Activated CD4-positive, alpha-beta T cell treated with anti-CD3 and anti-CD28 coated beads, Interleukin-2, amount 10 ng/mL, durations not matched to agents 24 days and 14 days (primary cell): ENCODE measurements at places on chromosomes 16 and 17.
A peak's percentile ranks its signal among the peaks of the same experiment; 100 is the strongest.

DNA sequence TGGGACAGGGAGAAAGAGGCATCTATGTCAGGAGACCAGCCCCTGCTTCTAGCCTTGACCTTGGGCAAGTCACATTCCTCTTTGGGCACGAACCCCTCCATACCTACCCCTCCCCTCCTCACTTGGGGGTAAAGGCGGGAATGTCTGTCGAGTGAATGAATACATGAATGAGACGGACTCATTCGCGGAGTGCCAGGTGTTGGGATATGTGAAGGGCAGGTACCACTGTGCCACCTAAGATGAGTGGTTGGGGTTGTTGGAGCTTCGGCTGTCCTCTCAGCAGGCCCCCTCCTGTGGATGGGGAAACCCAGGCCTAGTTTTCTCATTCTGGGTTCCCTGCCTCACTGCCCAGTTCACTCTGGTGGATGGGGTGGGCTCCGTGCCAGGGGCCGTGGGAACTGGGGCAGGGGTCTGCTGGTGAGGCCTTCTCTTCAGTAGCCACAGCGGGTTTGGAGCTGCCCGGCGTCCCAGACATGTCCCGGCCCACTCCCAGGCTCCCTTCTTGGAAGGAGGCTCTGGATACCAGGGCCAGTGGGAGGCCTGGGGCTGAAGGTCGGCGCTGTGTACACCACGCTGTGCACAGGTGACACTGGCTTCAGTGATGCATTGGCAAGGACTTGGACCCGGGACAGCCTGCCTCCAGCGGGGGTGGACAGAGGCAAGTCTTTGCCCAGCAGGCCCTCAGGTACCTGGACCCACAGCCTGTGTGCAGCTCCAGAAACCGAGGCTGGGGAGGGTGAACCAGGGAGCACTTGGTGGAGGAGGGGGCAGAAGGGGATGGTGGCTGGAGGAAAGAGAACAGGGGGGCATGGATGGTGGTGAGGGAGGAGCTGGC lies 5.6 kb downstream of the GLIS2 start:
- peak; percentile 55 for DNase-seq

- DNase-seq = no peak
Observed at GRCh38 chr16:53090286-53090590, 35.4 kb downstream of the CHD9 start.

- peak; percentile 90 for DNase-seq
Observed at GRCh38 chr16:50671644-50672260, 9.4 kb downstream of the SNX20 start.

DNA sequence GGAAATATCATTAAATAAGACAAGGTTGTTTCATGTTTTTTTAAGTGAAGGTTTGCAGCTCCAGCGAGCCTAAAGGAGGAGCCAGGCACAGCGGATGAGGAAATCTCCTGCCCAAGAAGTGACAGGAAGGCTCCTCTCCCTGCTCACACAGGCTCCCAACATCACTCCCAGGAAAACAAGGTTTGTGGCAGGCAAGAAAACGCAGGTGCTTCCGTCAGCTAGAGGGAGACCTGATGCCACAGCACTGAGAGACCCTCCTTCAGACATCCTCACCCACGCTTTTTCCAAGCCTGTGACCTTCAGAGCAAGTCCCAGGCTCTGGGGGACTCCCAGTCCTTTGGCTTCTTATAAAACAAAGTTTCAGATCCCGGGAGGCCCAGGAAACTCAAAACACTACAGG lies 89.7 kb downstream of the ZNF423 start:
- DNase-seq = no peak

- DNase-seq = no peak
Observed at GRCh38 chr17:64739316-64740058, 77.4 kb upstream of the SMURF2 start.

GRCh38 chr17:75574404-75575036 lies 13.1 kb upstream of the MYO15B start:
- DNase-seq = no peak

GRCh38 chr17:64173646-64174045 lies 43.7 kb upstream of the ERN1 start:
- DNase-seq = no peak

- no peak for DNase-seq
Observed at GRCh38 chr16:29996766-29997250, 767 bp downstream of the INO80E start.

DNA sequence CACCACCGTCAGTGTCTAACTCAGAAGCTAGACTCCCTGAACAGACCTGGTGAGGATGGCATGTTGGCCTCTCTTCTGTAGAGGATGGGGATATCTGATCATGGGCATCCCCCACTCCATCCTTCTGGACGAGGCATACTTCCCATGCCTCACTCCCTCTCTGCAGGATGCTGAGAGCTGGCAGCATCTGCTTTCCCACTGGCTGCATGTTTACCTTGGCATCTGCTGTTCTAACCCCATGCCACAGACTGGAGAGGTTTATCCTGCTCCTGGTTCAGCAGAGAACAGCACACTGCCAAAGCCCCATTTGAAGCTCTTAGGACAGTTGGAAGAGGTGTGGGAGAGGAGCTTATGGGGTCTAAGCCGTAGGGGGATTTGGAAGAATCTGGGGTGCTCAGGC lies 46.0 kb downstream of the YPEL2 start:
- DNase-seq = no peak

GRCh38 chr16:65284626-65285025 lies 162.8 kb upstream of the CDH11 start:
- peak; percentile 16 for DNase-seq

DNA sequence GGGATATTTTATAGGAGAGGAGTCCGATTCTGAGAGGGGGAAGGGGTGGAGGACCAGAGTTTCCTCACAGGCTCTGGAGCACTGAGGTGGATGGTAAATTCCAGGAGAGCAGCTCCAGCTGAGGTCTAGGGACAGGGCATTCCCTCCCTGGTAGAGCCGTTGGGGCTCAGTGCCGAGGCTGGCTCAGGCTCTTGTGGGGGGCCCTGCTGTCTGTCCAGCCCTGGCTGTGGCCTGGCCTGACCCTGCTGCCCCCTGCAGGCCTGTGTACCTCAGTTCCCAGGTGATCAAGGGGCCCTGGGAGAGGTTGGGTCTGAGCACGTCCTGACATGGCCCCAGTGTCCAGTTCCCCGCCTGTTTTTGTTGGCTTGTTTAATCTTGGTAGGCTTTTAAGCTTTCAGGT lies 16.8 kb downstream of the ZNF750 start:
- DNase-seq = no peak

DNA sequence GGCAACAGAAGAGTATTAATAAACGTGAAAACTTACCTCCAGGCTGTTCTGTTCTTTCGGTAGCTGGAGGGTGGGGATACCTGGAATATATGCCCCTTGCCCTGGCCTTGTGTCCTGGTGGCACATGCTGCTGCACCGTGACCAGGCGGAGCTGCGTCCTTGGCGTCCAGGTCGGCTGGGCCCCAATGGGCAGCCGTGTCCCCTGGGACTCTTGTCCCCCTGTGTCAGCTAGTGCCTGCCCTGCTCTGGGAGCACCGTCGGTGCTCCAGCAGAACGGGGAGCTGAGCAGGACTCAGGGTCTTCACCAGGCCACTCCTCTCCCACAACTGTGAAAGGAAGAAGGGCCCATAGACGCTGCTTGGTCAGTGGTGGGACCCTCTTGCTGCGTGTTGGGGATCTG lies 7.9 kb downstream of the ZNF213 start:
- no peak for DNase-seq

DNA sequence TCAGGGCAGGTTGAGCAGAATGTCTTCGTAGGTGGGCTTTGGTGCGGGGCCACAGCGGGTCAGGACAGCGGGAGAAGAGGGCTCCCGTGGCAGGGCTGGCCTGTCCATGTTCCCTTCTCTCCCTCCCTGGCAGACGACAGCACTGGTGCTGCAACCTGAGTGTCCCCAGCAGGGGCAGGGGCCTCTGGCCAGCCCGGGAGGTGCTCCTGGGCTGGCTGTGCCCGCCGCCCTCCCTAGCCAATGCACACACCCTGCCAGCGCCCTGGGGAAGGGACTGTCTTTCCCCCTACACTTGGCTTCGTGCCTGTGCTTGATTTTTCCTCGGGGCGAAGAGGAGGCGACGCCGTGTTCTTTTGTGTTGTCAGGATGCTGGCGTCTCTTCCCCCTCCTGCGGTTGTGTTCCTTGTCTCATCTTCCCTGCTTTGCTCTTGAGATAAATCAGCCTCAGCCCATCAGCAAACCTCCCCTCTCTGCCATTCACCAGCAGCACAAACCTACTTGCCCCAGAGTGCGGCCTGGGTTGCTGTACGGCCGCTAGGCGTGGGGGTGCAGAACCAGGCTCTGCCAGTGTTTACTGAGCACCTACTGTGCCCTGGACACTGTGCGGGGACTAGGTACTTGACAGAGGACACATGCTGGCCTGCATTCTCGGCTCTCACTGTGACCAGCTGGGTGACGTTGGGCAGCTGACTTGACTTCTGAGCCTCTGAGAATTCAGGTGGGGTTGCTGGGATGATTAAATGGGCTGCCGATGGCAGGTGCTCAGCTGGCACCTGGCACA lies 237.3 kb upstream of the CIBAR2 start:
- DNase-seq = no peak

- DNase-seq = peak; percentile 86
Observed at GRCh38 chr16:1428511-1428910, 2.4 kb upstream of the PERCC1 start.

- no peak for DNase-seq
Observed at GRCh38 chr16:4780235-4780634, 7.9 kb downstream of the SEPTIN12 start.

DNA sequence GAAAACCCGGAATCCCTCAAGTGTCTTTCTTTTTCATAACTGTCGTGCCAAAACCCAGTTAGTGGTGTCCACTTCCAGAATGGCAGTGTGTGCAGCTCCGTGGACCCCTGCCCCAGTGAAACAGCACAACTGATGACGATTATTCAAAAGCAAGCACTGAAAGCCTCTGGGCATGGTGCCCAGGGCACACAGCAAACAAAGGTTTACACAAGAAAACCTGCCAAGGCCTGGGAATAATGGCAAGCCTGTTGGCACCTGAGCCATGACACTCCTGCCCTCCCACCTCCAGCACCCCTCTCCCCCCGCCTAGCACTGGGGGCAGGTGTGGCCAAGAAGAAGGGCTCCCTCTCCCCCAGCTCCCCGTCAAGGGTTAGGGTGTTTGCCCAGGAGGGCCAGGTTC lies 2.8 kb downstream of the PKMYT1 start:
- no peak for DNase-seq

- DNase-seq = peak; percentile 85
Observed at GRCh38 chr16:19179546-19180490, 11.8 kb downstream of the SYT17 start.

DNA sequence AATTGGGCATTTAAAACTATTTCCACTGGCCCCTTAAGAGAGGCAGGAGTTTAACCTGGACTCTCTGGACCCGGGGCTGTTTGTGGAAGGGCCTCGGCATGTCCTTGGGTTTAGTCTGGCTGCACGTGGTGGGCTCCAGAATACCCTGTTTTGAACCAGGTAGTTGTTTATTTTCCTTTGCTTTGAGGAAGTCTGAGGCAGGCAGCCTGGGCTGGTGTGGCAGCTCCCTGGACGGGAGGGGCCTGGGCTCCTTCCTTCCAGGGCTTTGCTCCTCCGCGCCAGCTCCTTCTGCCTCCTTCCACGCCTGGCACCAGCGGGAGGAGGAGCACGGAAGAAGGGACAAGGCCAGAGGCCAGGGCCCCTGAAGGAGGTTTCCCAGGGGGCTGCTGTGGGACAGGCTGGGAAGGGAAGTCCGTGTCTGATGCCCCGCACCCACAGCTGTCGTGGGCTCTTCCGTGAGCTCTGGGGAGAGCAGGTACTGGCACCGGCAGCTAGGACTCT lies 15.5 kb downstream of the BANP start:
- DNase-seq = peak; percentile 56

GRCh38 chr17:76530095-76530723 lies 7.3 kb downstream of the CYGB start:
- no peak for DNase-seq

- no peak for DNase-seq
Observed at GRCh38 chr16:79758615-79759346, 158.2 kb upstream of the MAF start.

- no peak for DNase-seq
Observed at GRCh38 chr16:426906-427249, 1.4 kb downstream of the RAB11FIP3 start.

DNA sequence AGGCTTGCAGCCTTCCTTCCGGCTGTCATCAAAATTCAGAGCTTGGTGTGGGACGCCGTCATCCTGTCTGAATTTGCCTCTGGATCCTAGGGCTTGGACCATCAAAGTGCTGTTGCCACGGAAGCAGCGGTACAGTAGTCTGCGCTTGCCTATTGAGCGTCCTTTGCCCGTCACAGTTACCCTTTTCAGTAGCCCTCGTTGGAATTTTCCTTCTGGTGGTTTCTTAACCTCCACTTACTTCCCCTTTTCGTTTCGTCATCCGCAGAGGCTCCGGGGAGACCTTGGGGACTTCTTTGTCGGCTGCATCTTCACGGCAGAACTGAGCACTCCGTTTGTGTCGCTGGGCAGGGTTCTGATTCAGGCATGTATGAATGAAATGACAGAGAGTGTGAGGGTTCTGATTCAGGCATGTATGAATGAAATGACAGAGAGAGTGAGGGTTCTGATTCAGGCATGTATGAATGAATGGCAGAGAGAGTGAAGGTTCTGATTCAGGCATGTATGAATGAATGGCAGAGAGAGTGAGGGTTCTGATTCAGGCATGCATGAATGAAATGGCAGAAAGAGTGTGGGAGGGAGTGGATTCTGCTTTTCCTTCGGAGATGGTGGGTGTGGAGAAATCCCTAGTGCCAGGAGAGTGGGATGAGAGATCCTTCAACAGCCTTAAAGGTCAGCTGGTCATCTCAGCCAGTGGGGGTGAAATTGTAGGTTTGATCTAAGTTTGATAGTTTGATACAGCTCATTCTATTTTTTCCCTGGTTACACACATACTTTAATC lies 8.0 kb downstream of the TLCD3A start:
- DNase-seq = peak; percentile 72

DNA sequence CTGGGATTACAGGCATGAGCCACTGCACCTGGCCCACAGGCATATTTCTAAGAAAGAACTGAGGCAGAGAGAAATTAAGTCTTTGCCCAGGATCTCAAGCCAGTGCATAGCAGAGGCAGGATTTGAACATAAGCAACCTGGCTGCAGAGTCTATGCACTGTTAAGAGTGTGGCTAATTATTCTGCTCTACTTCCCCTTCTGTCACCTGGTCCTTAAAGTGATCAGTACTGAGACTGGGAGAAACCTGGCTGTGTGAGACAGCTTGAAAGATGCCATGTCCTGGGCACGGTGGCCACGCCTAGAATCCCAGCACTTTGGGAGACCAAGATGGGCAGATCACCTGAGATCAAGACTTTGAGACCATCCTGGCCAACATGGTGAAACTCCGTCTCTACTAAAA lies 58.1 kb downstream of the IQCK start:
- no peak for DNase-seq

GRCh38 chr16:86391984-86392383 lies 118.3 kb upstream of the FOXF1 start:
- DNase-seq = no peak
